ENCODE measurements at places on chromosomes 2 and 18.

GRCh38 chr18:22563164-22563583 lies 145.5 kb upstream of the CTAGE1 start:
- no peak for DNase-seq

DNA sequence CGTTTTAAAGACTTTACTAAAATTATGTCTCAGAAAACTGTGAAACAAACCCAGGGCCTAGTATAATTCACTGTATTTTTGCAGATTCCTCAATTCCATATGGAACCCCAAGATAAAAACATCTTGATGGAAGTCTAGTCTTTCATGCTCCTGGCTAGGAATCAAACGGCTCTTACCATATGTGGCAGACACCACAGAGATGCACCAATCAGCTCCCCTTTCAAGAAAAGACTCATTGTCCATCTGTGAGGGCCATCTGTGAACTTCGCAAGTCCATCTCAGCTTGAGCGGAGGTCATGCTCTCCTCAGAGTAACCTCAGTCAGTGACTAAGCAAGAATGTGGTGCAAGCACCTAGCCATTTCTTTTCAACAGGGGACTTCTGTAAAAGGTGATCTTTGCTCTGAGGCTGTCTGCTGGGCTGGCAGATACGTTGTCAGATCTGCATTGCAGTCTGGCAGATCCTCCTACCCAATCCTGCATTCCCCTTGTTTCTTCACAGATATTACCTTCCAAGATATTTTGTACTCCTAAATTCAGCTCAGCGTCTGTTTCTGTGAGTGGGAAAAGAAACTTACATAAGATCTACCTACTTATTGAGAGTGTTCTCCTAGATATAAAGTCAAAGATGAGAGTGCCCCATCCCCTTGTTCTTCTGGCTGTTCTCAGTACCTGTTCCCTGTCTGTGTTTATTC lies 419.3 kb downstream of the SPAG16 start:
- DNase-seq: no peak

DNA sequence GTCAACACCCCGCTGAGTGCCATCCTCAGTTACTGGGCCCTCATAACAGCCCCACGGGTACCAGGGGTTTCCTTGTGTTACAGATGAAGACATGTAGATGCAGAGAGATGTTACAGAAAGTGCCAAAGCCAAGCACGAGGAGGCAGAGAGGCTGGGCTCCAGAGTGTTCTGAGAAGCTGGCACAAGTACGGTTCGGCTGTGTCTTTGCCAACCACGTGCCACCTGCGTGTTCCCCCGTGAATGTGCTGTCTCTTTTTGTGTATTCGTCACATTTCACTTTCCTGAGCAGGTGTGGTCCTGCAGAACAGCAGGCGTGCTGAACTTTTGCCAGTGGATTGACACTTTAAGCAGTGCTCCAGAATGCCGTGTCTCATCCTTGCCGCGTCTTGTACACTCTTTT lies 124.6 kb downstream of the NCK2 start:
- DNase-seq: no peak

DNA sequence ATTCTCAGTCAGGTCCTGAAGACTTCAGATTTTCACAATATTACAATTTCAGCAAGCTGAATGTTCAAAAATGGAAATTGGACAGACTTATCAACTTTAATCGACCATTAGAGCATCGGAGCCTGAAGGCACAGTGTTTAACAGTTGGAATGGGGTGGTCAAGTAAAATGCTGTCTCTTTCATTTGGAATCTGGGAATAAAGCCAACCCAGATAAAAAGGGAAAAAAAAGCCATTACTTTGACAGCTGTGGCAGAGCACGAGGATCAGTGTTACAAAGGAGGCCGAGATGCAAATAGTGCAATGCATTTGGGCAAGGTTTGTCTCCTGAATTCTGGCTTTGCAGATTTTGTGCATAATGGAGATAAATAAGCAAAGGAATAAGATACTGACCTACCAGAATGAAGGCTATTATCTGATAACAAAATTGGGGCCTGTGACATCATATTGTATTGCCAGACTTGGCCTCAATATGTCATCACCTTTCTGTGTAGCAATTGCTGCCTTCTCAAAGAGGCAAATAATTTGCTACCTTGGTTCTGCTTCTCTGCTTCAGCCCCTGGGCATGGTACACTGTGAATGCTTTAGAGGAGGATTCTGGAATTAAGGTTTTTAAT lies 277.5 kb upstream of the KLHL29 start:
- DNase-seq: no peak

All from NCI-H187 (cell line).